ENCODE measurements at places on chromosomes 2 and 18.

DNA sequence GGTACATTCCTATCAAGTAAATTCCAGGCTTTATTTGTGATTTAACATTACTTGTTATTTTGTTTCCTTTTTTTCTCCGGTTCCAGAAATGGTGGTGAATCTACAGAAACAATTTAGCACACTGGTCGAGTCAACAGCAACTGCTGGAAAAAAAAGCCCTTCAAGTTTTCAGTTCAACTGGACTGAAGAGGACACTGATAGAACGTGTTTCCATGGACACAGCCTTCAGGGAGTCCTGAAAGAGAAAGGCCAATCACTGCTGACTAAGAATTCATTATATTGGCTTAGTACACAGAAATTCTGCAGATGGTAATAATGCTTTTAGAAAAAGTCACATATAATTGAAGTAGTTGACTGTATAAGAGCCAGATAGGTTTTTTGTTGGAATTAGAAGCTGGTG is 32.0 kb upstream of the GRHL1 start:
- DNase-seq = no peak

DNA sequence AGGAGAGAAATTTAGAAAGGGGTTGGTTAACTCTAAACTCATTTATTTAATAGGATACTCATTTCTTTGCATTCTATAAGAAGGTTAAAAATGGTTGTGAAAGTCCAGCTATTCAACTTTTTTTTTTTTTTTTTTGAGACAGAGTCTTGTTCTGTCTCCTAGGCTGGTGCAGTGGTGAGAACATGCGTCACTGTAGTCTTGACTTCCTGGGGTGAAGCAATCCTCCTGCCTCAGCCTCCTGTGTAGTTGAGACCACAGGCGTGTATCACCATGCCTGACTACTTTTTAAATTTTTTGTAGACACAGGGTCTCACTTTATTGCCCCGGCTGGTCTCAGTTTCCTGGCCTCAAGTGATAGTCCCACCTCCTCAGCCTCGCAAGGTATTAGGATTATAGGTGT is 11.9 kb downstream of the ELP2 start:
- no peak for DNase-seq

- DNase-seq = no peak
Measured at GRCh38 chr2:72150861-72151356, 3.2 kb upstream of the CYP26B1 start.

DNA sequence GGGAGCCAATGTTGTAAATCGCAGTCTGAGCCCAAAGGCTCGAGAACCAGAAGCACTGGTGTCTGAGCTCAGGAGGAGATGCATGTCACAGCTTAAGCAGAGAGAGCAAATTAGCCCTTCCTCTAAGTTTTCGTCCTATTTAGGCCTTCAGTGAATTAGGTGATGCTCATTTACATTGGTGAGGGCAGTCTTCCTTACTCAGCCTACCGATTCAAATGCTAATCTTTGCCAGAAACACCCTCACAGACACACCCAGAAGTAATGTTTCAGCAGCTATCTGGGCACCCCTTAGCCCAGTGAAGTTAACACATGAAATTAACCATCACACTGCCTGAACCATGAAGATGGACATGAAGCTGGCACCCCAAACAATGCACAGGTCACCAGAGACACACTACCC is 385.1 kb downstream of the STK39 start:
- DNase-seq = no peak

- DNase-seq = no peak
Measured at GRCh38 chr2:102141970-102142828, at the start of gene IL1R1. Gene IL1R1 (plus strand): TSS chr2:102142746. CDS start chr2:102157725, 14,979 bp downstream.

Measured in immature natural killer cell (primary cell).